ENCODE measurements at places on chromosomes 2 and 18.

GRCh38 chr2:235165631-235166030 lies 213.8 kb downstream of the SH3BP4 start:
- DNase-seq = no peak

DNA sequence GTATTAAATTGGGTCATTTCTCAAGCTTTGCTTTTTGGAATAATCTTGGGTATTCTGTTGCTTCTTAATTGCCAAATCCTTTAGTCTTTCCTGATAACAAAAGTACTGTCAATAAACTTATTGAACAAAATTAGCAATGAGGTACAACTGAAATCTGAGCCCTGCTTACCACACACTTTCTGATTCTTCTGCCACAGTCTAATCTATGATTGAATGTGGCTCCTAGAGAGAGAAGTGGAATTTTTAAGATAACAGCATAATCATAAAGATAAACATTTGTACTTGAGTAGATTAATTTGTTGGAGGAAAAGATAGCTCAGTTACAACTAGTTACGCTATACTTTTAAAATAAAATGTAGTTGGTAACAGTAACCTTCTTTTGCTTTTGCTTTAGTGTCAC lies 354.8 kb downstream of the CELF4 start:
- no peak for DNase-seq

DNA sequence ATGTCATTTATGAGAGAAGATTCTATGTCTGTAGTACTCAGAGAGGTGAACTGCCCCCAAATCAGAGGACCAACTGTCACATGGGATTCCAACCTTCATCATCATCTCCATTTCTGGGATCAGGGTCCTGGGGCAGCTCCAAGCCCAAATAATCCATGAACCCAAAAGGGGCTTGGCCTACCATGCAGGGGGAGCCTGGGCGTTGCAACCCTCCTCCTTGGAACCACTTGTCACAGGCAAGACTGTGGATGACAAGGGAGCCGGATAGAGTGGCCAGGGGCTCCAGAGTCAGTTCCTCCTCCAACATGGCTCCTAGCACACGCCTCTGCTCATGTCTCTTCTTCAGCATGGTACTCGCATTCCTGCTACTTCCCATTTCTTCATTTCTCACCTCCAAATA lies 7.9 kb downstream of the CTLA4 start:
- no peak for DNase-seq

DNA sequence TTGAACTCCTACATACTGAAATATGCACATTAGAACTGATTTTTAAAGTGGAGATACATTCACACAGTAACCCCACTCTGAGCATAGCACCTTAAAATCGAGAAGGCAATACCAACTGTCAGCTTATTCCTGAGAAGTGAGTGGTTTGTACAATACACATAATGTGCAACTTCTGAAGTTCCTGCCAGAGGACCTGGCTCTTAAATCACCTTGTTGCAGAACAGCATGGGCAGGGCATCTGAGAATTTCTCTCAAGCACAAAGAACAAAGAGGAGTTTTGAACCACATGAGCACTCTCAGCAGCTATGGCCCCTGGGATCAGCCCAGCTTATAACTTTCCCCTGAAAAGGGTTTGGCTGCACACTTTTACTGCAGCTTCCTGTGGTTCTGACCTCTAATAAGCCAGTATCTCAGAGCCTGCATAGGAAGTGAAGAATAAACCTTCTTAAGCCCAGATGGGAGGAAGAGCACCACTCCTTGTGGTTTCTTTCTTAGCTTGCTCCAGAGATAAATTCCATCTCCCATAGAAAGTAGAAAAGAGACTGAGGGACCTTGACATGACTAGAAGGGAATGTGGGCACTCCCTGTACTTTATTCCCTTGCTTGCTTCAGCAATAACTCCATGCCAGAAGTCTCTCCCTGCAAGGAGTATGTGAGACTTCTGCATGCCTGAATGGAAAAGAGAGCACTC lies 862.3 kb downstream of the SUCLG1 start:
- DNase-seq = no peak

GRCh38 chr2:154402213-154402612 lies 296.3 kb upstream of the KCNJ3 start:
- no peak for DNase-seq

GRCh38 chr2:161146996-161147395 lies 13.2 kb upstream of the TANK start:
- DNase-seq = no peak

- no peak for DNase-seq
These were observed 53.6 kb downstream of the EIPR1 start for GRCh38 chr2:3324036-3324386.

DNA sequence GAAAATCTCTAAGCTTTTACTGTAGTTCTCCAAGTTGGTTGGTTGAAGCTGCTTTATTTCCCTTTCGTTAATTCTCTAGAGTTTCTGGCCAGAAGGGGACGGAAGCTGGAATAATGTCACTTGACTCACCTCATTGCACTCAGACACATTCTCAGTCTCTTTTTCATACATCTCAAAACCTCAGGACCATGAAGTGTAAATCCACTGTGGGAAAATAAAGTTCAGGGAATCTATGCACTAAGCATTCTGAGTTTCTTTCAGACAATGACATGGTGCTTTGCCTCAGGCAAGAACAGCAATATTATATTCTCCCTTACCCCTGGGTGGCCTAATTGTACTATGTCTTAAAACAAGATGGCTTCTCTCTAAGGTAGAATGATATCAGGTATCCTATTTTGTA lies 167.8 kb downstream of the PRPF40A start:
- DNase-seq = no peak

DNA sequence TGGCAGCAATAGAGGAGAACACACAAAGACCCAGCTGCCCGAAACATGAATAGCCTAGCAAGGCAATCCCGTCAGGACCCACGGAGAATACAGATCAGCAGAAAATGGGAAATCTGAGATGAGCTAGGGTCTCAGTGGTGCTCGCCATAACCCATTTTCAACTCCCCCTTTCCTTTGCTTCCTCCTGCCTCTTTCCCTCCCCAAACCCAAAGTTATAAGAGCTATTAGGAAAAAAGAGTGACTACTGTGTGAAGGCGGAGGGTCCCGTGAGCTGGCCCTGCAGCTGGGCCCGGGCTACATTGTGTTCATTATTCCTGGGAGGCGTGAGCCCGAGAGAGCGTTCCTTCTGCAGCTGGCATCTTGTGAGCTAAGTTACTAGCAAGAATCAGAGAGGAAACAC lies 118.4 kb downstream of the PID1 start:
- DNase-seq = no peak

DNA sequence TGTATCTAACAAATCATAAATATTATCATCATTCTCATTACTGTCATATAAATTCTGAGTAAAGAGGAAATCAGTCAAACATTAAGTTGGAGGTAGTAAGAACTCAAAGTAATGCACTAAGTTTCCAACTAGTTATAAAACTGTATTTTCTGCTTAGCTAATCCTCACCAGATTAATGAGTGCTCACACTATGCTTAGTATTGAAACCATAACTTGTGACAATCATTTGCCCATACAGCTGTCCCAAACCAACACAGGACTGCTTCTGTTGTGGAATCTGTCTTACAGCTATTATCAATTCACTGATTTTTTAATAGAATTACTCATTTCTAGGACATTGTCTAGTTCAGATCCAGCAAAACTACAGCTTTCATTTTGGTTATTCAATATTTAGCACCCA lies 41.5 kb upstream of the TANK start:
- no peak for DNase-seq

- DNase-seq = no peak
These were observed 225.6 kb downstream of the CMPK2 start for GRCh38 chr2:6639929-6640620.

DNA sequence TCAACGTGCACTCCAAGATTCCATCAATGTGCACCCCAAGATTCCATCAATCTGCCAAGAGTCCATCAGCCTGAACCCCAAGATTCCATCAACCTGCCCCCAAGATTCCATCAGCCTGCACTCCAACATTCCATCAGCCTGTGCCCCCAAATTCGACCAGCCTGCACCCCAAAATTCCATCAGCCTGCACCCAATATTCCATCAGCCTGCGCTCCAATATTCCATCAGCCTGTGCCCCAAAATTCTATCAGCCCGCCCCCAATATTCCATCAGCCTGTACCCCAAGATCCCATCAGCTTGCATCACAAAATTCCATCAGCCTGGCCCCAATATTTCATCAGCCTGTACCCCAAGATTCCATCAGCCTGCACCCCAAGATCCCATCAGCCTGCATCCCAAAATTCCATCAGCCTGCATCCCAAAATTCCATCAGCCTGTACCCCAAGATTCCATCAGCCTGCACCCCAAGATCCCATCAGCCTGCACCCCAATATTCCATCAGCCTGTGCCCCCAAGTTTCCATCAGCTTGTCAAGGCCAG lies 92.1 kb upstream of the PXDN start:
- DNase-seq = no peak

DNA sequence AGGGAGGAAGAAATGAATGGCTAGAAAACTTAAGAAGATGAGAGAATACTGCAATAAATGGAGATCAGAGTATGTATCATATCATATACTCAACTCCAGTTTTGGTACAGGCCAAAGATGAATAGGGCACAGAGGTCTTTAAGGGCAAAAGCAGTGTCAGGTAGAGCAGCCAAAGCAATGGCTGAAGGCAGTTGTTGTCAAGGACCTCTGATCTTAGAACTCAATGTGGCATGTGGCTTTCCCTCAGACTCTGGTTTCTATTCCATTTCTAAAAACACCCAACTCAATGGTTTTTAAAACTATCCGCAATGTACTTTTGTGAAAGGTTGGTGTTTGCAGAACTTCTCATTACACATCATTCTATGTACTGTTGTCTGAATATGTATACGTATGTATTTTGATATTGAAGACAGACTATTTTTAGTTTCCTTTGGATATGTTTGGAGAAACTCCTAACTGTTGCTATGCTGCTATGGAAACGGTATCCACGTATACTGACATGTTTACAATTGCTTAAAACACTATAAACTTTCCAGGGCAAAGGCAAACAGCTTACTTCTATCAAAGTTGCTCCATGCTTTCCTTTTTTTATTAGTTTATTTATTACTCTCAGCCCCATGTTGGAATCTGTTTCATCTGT lies 58.1 kb upstream of the PELI1 start:
- DNase-seq = no peak

- no peak for DNase-seq
These were observed 166.2 kb downstream of the TGIF1 start for GRCh38 chr18:3616142-3616541.

DNA sequence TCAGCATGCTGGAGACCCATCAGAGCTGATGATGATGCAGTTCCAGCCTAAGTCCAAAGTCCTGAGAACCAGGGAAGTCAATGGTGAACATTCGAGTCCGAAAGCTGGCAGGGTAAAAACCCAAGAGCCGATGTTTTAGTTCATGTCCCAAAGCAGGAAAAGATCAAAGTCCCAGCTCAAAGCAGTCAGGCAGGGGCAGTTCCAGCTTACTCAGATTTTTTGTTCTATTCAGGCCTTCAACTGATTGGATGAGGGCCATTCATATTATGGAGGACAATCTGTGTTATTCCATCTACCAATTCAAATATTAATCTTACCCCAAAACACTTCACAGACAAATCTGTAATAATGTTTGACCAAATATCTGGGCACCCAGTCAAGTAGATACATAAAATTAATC lies 38.3 kb downstream of the DSEL start:
- DNase-seq = no peak

GRCh38 chr2:181169503-181169902 lies 189.1 kb downstream of the UBE2E3 start:
- no peak for DNase-seq

DNA sequence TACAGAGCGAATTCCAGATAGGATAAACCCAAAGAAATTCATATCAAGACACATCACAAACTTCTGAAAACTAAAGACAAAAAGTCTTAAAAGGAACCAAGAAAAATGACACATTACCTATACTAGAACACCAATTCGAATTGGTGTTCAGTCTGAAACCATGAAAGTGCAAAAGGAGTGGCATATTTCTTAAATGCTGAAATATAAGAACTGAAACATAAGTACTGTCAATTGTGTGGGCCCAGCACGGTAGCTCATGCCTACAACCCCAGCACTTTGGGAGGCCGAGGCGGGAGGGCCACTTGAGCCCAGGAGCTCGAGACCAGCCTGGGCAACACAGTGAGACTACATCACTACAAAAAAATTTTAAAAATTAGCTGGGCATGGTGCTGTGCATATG lies 43.4 kb downstream of the TMEM131 start:
- no peak for DNase-seq

DNA sequence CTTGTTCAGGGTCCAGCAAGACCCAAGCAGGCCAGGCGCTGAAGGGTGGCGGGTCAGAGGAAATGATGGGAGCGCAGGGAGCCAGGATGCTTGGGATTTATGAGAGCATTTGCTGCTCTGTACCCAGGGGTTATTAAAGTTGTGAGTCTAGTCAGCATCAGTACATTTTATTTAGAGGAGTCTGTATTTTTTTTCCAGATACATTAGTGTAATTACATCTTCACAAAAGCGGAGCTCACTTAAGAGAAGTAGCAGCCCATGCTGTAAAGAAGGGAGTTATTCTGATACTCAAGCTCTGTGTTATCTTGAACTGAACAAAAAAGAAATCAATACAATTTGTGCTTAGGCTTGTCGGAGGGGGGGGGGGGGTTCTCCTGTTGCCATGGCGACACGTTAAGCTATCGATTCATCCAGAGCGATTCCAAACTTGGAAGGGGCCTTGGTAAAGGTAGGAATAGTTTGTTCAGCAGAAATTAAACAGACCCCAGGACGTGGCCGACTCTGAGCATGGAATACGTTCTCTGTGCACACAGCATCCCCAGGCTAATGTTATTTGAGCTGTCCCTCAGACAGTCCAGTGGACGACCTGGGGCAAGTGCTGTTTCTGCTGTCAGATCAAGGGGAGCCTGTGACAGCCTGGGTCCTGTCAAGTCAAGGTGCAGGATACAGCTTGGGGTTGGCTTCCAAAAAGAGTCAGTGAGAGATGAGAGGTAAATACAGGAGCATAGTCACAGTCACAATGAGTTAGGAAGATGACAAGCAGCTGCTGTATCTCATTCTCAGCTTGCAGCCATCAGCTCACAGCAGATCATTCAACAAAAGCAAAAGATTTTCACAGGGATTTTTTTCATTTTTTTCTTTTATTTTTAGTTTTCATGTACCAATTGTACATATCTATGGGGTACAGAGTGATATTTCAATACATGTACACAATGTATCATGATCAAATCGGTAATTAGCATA lies 387.6 kb downstream of the DCDC2C start:
- no peak for DNase-seq

DNA sequence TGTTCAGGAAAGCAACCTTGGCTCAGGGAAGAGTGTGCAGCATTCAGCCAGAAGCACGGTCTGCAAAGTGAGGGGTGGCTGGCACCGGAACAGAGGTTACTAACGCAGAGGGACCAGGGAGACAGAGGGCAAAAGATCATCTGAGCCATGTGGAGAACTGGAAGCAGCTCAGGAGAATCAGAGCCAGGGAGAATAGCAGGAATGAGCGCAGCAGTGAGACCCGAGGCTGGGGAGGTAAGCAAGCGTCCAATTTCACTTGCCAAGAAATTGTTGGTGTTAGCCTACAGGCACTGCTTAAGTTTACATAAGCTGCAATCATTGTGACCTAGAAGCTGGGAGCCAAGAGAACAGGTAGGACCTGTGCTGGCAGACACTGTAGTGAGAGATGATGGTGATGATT lies 372.6 kb upstream of the POU3F3 start:
- no peak for DNase-seq
